Head of caudate nucleus (tissue), 42 donors: ENCODE measurements at places on chromosomes 11 and 22.
A peak's percentile ranks its signal among the peaks of the same experiment; 100 is the strongest.

DNA sequence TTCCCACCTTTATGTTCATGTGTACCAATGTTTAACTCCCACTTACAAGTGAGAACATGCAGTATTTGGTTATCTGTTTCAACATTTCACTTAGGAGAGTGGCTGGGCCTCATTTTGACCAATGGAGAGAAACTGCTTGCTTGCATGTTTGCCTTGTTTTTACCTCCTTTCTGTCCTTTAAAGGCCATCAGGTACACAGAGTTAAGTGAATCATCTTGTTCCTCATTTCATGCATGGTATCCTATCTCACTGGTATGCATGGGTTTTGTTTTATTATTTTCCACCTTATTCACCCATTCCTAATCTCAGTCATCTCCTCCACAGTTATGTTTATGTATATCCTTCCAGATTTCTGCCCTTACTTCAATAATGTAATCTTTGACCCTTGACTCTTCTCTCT is 101.0 kb downstream of the ELP4 start:
- no peak for DNase-seq

DNA sequence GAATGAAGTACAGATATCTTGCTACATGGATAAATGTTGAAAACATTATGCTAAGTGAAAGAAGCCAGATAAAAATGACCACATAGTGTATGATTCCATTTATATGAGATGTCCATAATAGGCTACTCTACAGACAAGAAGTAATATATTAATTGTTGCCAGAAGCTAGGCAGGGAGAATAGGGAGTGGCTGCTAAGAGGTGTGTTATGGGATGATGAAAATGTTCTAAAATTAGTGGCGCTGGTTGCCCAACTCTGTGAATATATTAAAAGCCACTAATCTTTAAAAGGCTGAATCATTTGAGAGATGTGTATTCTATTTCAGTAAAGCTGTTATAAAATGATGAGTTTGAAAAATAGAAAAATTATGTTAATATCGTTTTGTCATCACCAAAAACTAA is 144.4 kb downstream of the NCAM1 start:
- DNase-seq = no peak

DNA sequence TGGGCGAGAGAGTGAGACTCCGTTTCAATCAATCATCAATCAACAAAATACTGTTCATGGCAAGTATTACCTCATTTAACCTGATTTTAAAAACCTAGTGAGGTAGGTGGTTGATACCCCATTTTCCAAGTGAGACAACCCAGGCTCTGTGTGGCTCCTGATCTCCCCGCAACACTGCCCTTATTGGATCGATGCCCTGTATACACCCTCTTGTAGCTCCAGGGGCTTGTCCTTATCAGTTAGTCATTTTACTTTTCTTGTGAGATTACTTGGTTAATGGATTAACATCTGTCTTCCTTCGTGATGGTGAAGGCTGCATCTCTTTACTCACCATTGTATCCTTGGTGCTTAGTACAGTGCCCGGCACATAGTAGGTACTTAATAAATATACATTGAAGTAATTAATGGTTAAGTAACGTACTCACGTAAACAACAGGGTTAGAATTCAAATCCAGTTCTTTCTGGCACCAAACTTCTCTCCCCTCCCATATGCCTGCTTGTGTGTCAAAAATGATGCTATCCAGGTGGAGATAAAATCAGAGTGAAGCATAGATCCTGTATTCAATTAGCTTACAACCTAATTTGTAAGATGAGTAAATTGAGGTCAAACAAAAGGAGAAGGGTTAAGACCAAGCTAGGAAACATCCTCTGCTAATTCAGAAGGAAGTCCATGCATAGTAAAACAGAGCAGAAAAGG is 1.8 kb upstream of the PRG2 start:
- no peak for DNase-seq

GRCh38 chr11:34143048-34143447 is 37.6 kb downstream of the NAT10 start:
- DNase-seq = no peak

GRCh38 chr11:93623179-93623578 is 38.3 kb upstream of the CEP295 start:
- no peak for DNase-seq

DNA sequence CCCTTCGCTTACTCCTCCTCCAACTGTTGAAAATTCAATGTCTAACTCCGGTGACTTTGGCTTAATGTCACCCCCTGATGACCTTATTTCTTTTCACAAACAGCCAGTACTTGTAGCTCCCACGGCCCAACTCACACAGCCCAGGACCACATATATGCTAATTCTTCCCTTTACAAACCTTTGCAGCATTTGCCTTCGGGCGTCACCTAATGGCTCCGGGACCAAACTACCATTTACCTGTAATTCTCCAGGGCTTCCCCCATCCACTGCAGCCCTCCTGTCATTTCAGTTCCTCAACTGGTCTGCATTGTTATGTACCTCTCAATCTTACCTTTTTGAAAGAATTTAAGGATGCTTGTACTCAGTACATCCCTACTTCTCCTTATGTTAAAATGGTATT is 29.8 kb upstream of the OR56B4 start:
- no peak for DNase-seq

- no peak for DNase-seq
Observed at GRCh38 chr22:24553597-24554312, 1.2 kb downstream of the GUCD1 start.

DNA sequence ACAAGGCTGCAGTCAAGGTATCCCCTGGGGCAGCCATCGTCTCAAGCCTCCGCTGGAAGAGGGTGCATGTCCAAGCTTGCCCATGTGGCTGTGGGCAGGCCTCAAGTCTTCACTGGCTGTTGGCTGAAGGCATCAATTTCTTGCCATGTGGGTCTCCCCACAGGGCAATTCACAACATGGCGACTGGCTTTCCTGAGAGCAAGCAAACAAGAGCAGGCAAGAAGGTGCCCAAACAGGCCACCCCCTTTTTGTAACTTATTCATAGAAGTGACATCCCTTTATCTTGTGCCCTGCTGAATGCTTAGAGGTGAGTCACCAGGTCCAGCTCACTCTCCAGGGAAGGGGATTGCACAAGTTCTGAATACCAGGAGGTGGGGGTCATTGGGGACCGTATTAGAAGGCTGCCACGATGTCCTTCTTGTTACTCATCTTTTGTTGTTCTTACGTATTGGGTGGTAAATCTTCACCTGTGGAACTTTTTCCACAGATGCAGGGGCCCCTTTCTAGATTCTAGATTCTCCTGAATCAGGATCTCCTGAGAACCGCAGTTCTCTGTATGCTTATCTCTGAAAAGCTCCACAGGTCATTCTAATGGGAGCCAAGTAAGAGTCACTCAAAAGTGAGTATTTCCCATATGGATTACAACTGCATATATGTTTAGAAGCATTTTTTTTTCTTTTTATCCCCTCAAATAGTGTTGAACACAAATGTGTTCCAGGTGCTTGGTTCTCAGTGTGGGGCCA is 44.2 kb upstream of the MICAL2 start:
- no peak for DNase-seq

- DNase-seq = no peak
Observed at GRCh38 chr11:69377953-69378302, 84.0 kb downstream of the MYEOV start.

- DNase-seq = no peak
Observed at GRCh38 chr22:19974935-19975706, 33.5 kb upstream of the TXNRD2 start.

- DNase-seq = no peak
Observed at GRCh38 chr11:44177905-44178304, 82.4 kb downstream of the EXT2 start.

DNA sequence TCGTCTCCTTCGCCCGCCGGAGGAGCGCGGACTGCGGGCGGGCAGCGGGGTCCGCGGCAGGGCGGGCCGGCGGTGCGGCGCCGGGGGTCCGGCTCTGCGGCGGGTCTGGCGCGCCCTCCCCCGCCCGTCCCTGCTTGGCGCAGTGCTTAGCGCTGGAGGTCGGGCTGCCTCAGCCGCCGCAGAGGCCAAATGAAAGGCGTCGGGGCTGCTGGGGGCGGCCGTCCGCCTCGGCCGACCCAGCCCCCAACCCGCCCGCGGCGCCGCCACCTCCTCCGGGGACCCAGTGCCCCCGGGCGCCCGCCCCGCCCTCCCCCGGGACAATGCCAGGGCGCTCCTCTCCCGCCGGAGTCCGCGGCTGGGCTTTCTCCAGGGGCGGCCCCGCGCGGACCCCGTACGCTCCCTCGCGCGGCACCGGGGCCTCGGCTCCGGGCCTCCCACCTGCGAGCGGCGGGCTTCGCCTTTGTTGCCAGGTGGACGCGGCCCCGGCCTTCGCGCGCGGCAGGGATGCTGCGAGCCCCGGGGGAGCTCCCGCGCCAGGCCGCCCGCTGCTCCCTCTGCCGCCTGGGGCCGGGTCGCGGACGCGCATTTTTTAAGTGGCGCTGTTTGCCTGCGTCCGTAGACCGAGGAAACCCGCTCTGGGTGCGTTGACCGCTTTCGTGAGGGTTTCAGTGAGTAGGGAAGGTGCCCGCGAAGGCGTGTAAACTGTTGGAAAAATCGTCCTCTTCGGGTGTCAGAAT is 583 bp downstream of the APLP2 start:
- peak; percentile 69 for DNase-seq

DNA sequence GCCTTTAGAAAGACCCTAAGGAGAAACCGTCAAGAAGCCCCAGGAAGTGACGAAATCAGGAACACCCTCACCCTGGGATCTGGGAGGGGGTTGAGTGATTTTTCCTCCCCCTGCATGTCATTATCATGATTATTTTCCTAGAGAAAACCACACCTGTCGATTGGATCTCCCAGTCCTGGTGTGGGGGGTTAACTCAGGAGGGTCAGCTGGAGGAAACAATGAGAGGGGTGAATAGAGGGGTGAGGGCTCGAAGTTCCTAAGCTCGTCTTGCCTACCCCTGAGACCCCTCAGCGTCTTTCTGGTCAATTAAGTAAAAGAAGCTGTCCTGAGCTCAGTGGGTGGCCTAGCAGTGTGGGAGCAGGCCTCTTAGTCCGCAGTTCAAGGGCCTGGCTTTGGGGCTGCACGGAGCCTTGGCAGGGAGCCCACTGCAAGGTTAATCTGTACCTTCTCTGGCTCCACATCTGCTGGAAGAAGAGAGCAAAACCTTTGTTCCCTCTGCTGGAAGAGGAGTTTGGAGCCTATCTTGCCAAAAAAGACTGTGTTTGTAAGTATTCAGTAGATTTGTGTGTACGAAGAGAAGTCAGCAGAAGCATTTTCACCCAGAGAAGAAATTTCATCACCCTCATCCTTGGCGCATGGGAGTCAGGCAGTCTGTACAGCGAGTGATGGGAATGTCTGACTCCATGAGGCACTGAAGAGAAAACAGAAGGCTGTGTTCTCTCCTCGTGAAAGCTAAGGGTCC is 34.2 kb upstream of the FTH1 start:
- DNase-seq = no peak

DNA sequence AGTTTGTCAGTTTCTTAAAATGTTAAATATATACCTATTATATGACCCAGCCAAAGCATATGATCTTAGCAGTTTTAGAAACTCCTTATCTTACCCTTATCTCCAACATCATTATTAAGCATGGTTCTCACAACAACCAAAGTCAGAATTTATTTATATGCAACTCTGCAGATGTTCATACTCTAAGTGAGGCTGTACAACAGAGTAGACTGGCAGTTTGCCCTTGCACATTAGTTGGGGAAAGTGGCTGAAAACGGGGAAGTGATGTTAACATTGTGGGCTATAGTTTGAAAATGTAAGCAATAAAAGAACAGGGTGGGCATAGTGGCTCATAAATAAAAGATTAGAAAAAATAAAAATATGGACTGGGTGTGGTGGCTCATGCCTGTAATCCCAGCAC is 49.7 kb downstream of the ATG16L2 start:
- DNase-seq = no peak

GRCh38 chr11:46729110-46730027 is 10.4 kb downstream of the F2 start:
- DNase-seq = no peak

GRCh38 chr11:38667359-38667758 is 2069.3 kb upstream of the RAG2 start:
- no peak for DNase-seq

DNA sequence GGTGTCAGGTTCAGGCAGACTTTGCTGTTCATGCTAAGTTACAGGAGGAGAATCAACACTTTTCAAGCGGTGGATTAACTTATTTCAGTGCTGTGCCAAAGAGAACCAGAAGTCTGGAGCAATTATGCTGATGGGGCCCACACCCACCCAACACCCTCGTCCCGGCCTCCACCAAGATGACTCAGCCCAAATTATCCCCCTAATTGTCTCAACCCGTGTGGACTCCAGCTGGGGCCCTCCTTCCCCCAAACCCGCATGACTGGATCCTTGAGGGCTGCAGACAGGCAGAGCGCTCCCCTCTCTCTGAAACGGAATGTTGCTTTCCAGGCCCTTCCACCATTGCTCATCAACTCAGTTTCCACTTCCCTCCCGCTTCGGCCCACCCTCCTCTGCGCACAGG is 34.6 kb upstream of the MN1 start:
- DNase-seq = no peak

DNA sequence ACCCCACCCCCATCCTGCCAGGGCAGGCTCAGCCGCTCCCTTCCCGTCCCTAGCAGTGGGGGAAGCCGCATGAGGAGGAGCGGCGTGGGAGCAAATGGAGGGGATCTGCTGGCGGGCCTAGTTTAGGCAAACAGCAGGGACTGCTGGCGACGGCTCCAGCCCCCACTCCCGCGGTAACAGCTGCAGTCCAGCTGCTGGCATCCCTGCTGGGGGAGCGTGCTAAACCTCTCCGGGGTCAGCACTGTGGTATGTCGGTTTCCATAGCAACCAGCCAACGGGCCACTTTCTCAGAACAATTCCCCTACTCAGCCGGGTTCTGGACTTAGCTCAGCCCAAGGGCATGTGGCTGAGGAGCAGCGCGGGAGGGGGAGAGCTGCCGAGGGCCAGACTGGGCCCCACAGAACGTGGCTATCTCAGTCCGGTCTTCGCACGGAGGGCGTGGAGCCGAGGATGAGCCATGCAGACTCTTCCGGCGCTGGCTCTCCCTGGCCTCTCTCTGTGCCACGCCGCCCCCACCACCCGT is 98.8 kb downstream of the PKNOX2 start:
- DNase-seq = peak; percentile 79

DNA sequence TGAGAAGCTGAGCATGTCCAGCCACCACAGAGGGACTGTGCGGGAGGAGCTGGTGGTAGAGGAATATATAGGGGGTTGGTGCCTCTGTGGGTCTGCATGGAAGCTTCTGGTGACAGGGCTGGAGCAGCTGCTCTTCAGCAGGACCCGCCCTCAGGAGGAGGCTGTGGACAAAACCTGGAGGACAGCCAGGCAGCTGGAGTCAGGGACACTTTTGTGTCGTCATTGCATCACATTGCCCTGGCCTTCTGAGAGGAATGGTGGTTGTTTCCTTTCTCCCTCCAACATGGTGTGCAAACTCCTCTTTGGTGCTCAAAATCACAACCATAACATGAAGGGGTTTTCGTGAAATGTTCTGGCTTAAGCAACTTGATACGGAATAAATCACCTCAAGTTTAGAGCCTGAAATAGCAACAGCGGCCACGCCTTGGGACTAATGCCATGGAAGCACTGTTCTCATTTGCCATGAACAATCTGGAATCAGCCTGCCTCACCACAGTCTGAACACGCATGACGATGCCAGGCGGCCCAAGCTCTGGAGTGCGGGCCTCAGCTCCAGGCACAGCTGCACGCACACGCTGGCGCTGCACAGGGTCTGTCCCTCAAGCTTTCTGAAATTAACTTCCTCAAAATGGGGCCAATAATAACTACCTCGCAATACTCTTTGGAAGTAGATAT is 17.1 kb upstream of the CSRP3 start:
- DNase-seq = peak; percentile 33
